ENCODE measurements at places on chromosomes 5 and 9.

- DNase-seq = no peak
Measured at GRCh38 chr9:38211002-38211401, 142.0 kb upstream of the SHB start.

DNA sequence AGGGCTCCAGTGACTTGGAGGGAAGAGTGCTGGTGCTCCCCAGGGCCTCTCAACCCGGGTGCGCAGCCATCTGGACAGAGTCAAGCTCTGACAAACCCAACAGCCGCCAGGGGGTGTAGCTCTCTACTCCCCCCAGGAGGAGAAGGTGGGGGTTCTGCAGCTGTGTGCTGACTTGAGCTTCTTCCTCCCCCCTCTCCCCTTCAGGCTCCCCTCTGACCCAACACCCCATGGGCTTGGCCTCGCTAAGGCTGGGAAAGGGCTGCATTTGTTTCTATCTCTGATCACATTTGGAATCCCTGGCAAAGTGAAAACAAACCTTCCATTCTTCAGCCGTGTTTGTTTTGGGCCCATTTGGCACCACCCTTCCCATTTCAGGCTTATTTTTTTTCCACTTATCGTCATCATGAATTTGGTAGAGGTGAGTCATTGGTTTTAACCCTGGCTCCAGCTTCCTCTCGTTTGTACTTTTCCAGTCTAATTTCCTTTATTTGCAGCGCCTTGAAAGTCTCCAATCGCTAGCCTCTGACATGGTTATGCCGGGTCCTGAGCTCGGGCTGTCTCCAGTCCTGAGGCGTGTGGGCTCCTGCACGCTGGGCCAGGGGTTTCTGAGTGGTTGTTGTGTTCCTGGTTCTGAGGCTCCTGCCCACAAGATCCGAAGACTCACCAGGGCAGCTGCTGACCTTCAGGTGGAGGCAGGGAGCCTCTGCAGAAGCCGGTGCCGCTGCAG, 36.1 kb downstream of the DAP start:
- DNase-seq = no peak

DNA sequence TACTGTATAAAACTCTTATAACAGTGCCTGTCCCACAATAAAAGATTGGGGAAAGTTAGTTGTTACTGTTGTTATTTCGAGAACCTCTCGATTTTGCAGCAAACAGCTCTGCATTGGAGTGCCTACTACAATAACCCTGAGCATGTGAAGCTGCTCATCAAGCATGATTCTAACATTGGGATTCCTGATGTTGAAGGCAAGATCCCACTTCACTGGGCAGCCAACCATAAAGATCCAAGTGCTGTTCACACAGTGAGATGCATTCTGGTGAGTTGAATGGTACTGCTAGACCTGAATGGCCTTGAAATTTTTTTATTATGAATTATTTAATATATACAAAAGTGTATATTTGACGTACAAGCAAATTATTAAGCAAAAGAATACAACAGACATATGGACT, 123.2 kb downstream of the TEX10 start:
- DNase-seq = no peak

DNA sequence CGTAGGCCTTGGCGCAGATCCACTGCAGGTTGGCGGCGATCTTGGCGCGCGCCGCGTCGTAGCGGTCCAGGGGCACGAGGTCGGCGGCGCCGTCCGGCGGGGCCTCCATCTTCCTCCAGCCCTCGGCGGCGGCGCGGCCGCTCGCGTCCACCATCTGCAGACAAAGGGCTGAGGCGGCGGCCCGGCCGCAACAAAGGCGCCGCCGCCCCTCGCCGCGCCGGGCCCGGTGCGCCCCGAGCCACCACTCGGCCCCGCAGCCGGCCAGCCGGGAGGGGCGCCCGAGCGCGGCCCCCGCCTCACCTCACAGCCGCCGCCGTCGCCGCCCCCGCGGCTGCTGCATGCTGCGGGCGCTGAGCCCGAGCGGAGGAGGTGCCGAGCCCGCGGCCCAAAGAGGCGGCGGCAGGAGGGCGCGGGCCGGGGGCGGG, 328 bp downstream of the CAMSAP1 start:
- DNase-seq = no peak

DNA sequence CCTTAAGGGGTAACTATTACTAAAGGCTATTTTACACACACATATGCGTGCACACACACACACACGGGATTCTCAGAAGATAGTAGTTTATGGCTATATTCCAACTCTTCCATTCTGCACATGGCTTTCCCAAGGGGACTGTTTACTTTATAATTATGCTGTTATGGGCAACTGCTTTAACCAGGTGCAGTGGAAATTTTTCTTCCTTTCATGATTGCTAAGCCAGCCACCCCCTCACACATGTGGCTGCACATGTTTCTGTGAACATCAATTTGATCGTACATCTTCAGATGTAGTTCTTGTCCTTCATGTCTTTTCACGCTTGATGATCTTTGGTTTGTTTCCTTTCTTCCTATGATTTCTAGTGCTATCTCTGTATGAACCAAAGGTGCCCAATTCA, 37.0 kb downstream of the MRPS30 start:
- no peak for DNase-seq
